ENCODE measurements at places on chromosomes 2 and 18.

DNA sequence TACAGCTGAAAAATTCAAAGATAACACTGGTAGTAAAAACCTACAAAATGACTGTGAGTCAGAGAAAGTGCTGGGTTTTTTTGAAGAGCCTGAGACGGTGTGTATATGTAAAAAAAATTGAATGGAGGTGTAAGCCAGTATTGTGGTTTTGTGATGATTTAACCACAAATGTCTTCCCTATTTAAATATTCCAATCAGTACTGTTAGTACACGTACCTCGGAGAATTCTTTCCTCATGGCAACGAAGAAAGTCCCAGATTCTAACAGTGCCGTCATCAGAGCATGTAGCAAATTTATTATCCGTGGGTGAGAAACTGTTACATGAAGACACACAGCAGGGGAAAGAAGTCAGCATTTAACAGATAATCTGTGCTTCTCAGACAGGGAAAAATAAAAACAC, 48.1 kb downstream of the WDR33 start:
- no peak overlapping the region for H3K27ac ChIP-seq
- no peak for DNase-seq
- no peaks in the 10 kb centered on the region for H3K4me1 ChIP-seq
- H3K4me3 ChIP-seq: no peak overlapping the region

DNA sequence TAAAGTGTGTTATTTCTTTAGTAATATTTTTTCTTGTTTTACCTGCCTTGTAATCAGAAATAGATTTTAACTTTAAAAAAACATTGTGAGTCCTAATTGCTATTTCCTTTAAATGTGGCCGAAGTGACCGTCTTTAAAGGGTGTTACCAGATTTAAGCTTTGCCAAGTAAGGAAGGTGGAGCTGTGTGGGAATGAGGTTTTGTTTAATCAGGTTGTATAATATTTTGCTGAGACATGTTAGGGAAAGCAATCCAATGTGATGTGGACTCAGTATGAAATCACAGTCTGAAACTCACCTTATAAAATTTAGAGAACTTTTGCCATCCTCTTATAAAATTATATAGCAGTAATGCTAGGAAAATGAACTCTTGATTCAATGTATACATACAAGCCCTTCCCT, 32.9 kb upstream of the ITPRID2 start:
- H3K36me3 ChIP-seq: no peaks in the 10 kb centered on the region
- peak overlapping the region; percentile 35 for H3K27ac ChIP-seq
- no peaks in the 10 kb centered on the region for H3K27me3 ChIP-seq
- DNase-seq: no peak
- H3K4me3 ChIP-seq: no peak overlapping the region
- H3K4me1 ChIP-seq: peaks cover 6% of the 10 kb centered on the region

GRCh38 chr2:217820091-217820819, 182.5 kb downstream of the TNS1 start:
- no peaks in the 10 kb centered on the region for H3K27me3 ChIP-seq
- H3K27ac ChIP-seq: no peak overlapping the region
- no peak for DNase-seq
- no peak overlapping the region for H3K4me3 ChIP-seq
- peaks cover 9% of the 10 kb centered on the region for H3K4me1 ChIP-seq

- H3K36me3 ChIP-seq: no peaks in the 10 kb centered on the region
- DNase-seq: no peak
- H3K4me1 ChIP-seq: no peaks in the 10 kb centered on the region
- no peaks in the 10 kb centered on the region for H3K27me3 ChIP-seq
Measured at GRCh38 chr18:33960417-33960816, 264.3 kb downstream of the NOL4 start.

GRCh38 chr2:33673937-33674336, 74.8 kb upstream of the FAM98A start:
- peak; percentile 18 for DNase-seq
- no peaks in the 10 kb centered on the region for H3K27me3 ChIP-seq
- H3K27ac ChIP-seq: no peak overlapping the region
- H3K4me3 ChIP-seq: no peak overlapping the region
- H3K4me1 ChIP-seq: no peaks in the 10 kb centered on the region

DNA sequence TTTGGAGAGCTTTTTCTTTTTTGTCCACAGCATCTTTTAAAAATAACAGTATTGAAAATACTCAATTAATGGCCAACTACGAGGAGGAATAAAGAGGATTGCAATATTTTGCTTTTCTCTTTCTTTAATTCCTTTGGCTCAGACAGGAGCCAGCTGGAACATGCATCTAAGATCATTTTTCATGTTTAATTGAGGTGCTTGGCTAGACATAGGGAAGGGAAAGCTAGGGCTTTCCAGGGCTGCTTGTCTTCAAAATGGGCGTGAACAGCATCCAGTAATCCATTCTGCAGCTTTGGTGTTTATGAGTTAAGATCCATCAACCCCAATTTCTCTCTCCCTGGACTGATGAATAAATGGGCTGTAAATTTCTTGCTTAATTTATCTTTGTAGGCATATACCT, 323.0 kb downstream of the PTPRM start:
- no peak overlapping the region for H3K27ac ChIP-seq
- no peaks in the 10 kb centered on the region for H3K27me3 ChIP-seq
- DNase-seq: no peak
- peaks cover 28% of the 10 kb centered on the region for H3K36me3 ChIP-seq
- H3K4me3 ChIP-seq: no peak overlapping the region
- no peaks in the 10 kb centered on the region for H3K4me1 ChIP-seq

DNA sequence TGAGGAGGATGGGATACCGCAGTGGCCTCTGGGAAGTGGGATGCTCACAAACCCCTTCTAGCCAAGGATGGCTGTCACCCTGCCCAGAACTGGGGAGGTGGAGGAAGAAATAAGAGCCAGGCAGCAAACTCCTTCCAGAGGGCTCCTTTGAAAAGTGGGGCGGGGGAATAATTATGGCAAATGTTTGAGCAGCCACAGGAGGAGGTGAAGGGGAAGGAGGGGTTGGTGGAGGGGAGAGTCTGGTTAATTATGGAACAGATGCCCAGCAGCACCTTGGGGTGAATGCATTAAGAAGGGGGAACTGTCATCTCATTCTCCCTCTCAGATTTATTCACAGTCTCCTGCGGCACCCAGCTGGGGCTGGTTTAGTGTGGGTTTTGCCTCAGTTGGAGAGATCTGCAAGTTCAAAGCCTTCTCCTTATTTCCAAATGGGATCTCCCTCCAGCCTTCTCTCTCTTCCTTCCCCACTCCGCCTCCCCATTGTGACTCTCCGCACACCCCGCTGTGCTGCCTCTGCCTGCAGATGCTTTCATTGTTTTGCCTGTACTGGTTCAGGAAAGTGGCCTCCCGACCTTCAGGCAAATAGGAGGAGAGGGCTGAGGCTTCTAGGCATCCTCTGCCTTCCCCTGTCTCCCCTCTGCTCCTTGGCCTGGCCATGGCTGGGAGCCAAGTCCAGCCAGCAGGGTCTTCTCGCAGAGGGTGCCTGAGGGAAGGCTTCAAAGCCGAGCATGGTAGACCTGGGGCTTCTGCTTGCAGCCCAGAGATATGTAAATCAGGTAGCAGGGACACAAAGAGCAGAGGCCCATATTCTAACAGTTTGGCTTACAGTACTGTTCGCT, 457.2 kb upstream of the MEX3C start:
- H3K4me3 ChIP-seq: no peak overlapping the region
- peaks cover 5% of the 10 kb centered on the region for H3K4me1 ChIP-seq
- no peak for DNase-seq
- H3K27ac ChIP-seq: peak overlapping the region; percentile 25
- H3K27me3 ChIP-seq: peaks cover 32% of the 10 kb centered on the region
- H3K36me3 ChIP-seq: no peaks in the 10 kb centered on the region

DNA sequence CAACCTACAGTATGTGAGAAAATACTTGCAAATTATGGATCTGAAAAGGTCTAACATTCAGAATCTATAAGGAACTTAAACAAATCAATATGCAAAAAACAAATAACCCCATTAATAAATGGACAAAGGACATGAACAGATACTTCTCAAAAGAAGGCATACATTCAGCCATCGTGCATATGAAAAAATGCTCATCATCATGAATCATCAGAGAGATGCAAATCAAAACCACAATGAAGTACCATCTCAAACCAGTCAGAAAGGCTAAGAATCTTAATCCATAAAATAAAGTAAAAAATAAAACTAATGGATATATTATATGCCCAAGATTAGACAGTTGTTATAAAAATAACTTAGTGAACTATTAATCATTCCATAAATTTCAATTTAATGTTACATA, 154.0 kb downstream of the CALCRL start:
- H3K27me3 ChIP-seq: no peaks in the 10 kb centered on the region
- no peaks in the 10 kb centered on the region for H3K36me3 ChIP-seq
- H3K4me1 ChIP-seq: no peaks in the 10 kb centered on the region
- no peak overlapping the region for H3K4me3 ChIP-seq

GRCh38 chr2:134175834-134176233, 78.0 kb upstream of the MGAT5 start:
- no peak overlapping the region for H3K4me3 ChIP-seq
- H3K4me1 ChIP-seq: peaks cover 43% of the 10 kb centered on the region
- no peaks in the 10 kb centered on the region for H3K27me3 ChIP-seq
- no peak for DNase-seq
- no peaks in the 10 kb centered on the region for H3K36me3 ChIP-seq

DNA sequence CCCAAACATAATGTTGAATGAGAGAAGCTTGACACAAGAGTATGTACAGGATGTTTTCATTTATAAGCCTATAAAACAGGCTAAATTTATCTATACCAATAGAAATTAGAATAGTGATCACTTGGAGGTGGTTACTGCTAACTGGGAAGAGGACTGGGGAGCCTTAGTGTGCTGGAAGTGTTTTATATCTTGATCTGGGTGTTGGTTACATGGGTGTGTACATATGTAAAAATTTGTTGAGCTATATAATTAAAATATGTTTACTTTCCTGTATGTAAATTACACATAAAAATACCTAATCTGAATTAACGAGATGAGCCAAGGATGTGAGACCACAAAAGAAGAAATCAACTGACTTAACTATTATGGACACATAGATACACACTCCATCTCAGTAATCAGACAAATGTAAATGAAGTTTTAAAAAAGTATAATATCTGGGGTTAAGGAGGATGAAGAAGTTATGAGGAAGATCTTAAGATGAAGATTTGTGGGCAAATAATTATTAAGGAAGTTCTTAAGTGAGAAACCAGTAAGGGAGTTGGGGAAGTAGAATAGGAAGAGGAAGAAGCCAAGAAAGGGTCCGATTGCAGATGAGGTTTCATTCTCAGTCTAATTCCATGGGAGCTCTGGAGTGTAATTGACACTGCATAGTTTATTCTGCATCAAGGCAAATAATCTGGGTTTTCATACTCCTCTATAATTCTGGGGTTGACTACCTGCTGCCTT, 32.3 kb upstream of the NABP1 start:
- H3K4me3 ChIP-seq: no peak overlapping the region
- no peak for DNase-seq
- peak overlapping the region; percentile 83 for H3K27ac ChIP-seq
- no peaks in the 10 kb centered on the region for H3K27me3 ChIP-seq
- peaks cover 7% of the 10 kb centered on the region for H3K36me3 ChIP-seq

DNA sequence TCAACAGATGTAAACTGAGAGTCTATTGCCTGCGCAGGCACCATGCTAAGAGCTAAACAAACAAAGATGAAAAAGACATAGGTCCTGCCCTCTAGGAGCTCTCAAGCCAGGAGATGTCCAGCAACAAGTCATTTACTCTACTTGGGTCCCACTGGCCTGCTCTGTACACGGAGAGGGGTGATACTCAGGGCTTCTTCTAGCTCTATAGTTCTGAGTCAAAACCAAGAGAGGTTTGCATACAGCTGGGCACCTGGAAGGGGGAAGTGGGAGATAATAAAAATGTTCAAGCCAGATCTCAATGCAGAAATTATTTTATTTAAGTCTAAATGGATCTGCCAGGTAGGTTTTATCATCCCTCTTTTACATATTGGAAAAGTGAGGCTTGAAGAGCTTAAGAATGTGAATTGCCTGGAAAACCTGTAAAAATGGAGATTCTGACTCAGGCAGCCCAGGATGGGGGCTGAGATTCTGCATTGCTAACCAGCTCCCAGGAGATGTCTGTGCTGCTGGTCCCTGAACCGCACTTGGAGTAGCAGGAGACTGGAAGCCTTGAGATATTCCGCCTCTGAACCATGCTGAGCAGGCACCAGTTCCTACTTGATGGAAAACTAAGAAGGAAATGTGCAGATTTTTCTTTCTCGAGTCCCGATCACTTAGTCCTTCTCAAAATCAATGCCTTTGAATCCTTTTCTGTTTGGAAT, 201.1 kb downstream of the PRKCE start:
- no peaks in the 10 kb centered on the region for H3K27me3 ChIP-seq
- H3K4me1 ChIP-seq: peaks cover 45% of the 10 kb centered on the region
- DNase-seq: no peak

DNA sequence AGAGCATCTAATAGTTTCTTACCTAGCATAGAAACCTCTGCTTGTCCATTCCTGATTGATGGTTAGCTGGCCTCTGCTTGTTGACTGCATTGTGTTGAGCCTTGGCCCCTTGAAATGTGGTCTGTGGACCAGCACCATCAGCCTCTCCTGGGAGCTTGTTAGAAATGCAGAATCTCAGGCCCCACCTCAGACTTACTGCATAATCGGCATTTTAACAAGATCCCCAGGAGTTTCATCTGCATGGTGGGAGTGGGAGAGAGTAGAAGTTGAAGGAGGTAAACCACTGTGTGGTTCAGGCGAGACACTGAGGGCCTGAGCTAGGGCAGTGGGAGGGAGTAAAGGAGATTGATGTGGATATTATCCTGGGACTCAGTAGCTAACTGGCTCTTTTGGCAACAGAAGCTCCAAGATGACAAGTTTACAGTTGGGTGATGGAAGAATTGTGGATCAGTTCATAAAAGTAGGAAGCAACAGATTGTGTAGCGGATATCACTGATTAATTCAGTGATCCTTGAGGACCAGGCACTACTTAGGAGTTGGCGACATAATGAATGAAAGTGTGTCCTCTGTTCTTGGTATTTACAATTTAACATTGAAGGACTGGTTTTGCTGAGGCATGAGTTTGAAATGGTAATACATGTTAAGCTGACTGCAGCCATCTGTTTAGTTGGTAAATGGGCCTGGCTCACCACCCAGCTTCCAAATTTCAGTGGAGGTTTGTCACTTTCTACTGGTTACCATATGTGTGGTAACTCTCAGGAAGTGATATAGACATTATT, 20.9 kb downstream of the PHLPP1 start:
- no peak overlapping the region for H3K4me3 ChIP-seq
- H3K27me3 ChIP-seq: no peaks in the 10 kb centered on the region
- H3K36me3 ChIP-seq: no peaks in the 10 kb centered on the region
- DNase-seq: no peak
- H3K4me1 ChIP-seq: peaks cover 19% of the 10 kb centered on the region

GRCh38 chr2:24233321-24233720, 58.5 kb downstream of the FAM228A start:
- no peak for DNase-seq
- H3K36me3 ChIP-seq: peaks cover 21% of the 10 kb centered on the region
- no peaks in the 10 kb centered on the region for H3K27me3 ChIP-seq
- H3K4me1 ChIP-seq: no peaks in the 10 kb centered on the region

DNA sequence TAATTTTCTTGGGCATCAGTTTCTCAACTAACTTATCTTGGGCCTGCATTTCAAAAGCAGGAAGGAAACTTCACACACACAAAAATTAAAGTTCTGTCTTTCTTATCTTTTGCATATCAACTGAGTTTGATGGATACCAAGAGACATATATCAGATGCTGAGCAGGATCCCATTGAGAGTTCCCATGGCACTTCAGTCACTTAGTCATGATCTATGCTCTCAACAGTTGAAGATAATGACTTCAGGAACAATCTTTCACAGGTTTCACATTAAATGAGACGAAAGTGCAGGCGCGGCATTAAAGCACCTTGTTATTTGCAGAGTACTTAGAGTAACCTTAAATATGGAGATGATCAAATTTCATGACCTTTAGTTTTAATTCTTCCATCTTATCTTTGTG, 2139.8 kb upstream of the CELF4 start:
- no peak for DNase-seq
- H3K4me3 ChIP-seq: no peak overlapping the region
- no peaks in the 10 kb centered on the region for H3K27me3 ChIP-seq
- peaks cover 11% of the 10 kb centered on the region for H3K4me1 ChIP-seq
- no peak overlapping the region for H3K27ac ChIP-seq
